Stimulated activated CD8-positive, alpha-beta memory T cell treated with anti-CD3 and anti-CD28 coated beads, Interleukin-15, amount 100 ng/mL, for 24 hours (primary cell): ENCODE measurements at places on chromosomes 7 and 10.

DNA sequence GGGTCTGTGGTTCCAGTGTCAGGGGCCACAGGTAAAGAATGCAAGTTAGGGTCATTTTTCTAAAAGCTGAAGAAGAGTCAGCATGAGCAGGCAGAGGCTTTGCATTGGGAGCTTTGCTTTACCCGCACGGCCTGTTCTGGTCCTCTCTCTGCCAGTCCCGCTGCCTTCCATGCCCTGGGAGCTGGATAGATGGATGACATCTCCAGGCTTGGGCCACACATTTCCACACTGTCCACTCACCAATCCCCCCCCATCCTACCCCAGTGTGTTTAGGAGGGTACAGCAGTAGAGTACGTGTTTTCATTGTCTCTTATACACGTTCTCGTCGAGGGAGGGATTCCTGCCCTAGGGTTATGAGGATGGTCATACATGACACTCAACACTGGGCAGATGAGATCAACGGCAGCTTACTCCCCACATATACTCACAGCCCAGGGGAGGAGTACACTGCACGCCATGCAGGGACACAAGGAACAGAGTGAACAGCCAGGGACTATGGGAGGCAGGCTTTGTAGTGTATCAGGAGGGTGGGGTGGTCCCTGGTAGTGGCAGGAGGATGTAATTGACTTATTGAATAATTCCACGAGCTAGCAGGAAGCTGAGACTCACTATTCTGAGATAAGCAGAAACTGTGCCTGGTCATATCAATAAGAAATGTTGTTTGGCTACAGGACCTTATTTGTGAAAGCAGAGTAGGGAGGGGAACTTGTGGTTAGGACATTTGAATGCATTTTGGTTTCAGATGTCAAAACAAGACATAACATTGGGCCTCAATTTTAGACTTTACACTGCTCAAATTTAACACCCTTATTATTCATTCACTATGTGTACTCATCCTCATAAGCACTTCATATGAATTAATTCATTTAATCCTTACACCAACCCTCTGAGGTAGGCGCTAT is 36.6 kb downstream of the PLPP4 start:
- DNase-seq, result no peak

DNA sequence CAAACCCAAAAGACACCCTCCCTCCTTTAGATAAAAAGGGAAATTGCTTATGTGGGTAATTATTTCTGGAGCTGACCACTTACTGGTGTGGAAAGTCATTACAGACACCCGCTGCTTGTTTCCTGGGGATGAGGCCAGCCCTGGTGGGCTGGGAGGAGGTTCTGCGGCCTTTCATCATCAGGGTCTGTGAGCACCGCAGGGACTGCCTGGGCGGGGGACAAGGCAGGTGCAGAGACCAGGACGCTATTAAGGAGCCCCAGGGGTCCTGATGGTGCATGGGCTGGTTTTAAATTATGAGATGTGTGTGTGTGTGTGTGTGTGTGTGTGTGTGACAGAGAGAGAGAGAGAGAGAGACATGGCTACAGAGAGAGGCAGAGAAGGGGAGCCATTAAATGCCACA is 171.2 kb downstream of the DNAJB6 start:
- DNase-seq, result no peak

DNA sequence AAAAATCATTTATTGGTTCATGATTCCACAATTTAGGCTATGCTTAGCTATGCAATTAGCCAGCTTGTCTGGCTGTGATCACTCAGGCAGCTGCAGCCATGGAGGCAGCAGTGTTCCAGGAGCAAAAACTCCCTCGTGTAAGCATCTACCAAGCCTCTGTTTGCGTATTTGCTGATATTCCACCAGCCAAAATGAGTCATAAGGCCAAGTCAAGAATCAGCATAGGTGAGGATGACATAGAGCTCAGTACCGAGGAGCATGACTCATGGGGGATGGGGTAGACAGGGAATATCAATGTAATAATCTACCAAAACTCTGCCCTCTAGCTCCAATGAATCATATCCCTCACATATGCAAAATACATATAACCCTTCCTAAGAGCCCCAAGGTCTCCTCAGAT is 63.3 kb downstream of the IMMP2L start:
- DNase-seq, result no peak

- DNase-seq, result no peak
Observed at GRCh38 chr7:91266067-91266688, 1.9 kb downstream of the FZD1 start.

DNA sequence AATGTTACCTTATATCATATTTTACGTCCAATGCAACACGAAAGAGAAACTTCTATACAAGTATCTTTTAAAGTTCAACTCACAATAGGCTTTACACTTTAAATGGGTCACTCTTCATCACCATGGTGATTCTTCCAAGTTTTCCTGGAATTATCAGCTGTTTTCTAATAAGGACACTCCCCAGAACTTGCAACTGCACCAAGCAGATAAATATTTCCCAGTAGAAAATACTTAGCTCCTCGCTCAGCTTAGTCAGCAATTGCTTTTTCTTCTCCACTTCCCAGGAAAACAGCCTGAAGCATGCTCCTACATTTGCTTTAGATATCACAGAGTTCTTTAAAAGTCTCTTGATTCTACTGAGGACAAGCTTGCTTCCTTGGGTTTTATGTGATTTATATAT is 25.7 kb upstream of the ADD3 start:
- DNase-seq, result no peak

DNA sequence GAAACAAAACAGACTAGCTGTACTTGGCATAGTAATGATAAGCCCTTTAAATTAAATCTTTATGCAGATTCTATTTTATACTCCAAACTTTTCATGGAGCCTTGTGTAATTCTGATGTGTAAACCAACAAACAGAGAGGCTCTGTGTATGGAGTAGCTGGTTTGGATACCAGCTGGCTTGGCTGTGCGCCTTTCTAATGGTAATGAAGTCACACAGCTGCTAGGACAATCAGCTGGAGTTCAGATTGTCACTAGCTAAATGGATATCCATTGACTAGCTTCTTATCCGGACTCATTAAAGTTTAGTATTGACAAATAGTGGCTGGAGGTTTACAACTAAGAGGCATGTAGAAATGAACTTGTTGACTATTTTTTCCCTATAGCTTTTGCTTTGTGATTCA is 398.4 kb downstream of the DGKB start:
- DNase-seq, result no peak
